ENCODE measurements at places on chromosomes 6 and 20.
A peak's percentile ranks its signal among the peaks of the same experiment; 100 is the strongest.

GRCh38 chr6:41653691-41654090, 15.4 kb downstream of the MDFI start:
- no peak for DNase-seq

GRCh38 chr6:99612551-99613408, 6.1 kb downstream of the PRDM13 start:
- DNase-seq = no peak

- no peak for DNase-seq
Observed at GRCh38 chr6:10542213-10542612, 21.1 kb downstream of the GCNT2 start.

DNA sequence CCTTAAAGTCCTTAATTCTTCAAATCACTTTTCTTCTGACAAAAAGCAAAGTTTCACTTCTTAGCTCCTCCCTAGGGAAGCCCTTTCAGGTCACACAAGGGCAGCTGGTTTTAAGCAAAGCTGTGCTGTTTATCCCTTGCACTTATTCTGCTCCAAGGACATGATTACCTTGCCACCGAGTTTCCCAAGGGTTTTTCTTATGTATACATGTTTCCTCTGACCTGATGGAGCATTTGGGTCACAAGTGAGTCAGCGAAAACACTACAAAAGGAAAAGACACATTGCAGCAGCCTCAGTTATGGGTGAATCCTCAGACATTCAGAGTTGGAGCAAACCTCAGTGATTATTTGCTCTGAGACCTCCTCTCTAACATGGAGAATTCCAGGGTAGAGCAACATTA, 26.6 kb upstream of the ILRUN start:
- peak; percentile 47 for DNase-seq

DNA sequence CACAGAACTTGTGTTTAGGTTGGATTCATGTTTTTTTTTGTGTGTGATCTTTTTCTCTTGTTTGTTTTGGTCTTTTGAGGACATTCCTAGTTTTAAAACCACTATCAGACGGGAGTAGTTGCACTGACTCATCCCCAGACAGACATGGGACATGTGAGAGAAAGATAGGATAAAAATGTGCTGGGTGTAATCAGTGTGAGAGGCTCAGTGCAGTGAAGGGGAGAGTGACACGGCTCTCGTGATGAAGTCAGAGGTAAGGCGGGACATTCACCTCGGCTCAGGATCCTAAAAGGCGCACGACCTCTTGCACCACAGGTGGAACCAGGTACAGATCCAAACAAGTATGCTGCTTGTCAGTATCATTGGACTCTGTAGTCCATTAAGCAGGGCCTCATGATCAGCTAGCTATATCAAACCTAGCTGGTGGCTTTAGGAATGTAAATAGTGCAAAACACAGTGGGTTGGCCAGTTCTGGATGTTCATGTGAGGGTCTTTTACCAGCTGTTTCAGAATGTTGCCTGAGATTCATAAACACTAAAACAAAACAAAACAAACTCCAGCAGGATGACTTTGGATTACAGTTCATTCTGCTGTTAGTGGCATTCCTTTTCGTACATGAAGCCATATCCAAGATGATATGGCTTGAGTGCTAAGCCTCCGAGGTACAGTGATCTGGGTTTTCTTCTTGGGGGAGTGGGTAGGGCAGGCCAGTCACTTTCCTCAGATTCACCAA, 18.0 kb downstream of the FOXO3 start:
- DNase-seq = peak; percentile 58

DNA sequence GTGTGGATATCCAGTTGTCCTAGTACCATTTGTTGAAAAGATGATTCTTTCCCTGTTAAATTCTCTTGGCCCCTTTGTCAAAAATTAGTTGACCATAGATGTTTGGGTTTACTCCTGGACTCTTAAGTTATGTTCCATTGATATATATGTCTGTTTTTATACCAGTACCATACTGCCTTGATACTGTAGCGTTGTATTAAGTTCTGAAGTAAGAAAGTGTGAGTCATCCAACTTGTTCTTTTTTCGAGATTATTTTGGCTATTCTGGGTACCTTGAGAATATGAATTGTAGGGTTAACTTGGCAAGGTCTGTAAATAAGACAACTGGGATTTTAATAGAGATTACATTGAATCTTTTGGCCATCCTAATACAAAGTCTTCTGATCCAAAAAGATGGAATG, 26.5 kb downstream of the PANK2 start:
- DNase-seq = no peak

GRCh38 chr6:17297271-17298080, 16.3 kb downstream of the RBM24 start:
- DNase-seq = no peak

GRCh38 chr20:5658912-5659345, 91.3 kb upstream of the SHLD1 start:
- peak; percentile 24 for DNase-seq

DNA sequence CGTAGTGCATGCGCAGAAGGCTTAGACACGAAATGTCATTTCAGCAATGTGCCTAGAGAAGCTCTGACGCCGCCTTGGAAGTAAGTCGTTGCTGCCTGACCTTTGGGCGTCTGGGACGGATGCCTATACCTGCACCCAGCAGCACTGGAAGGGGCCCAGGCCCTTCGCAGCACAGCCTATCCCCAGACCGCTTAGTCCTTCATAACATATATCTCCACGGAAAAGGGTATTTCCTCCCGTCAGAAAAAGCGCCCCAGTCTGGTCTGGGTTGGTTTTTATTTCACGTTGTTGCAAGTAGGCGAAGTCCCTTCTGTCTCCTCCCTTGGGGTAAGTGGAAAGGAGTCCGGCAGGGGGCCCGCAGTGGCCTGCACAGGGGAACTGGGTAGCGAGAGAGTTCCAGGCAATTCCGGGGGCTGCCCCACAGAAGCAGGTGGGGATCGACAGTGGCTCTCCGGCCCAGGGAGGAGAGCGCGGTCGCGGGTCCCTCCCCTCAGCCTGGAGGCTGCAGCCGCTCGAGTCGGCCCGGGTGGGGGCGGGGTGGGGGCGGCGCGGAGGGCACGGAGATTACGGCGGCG, 559 bp upstream of the EYA4 start:
- no peak for DNase-seq

- DNase-seq = no peak
Observed at GRCh38 chr6:124008988-124009765, 205.5 kb downstream of the NKAIN2 start.

GRCh38 chr6:118876814-118877213, 17.1 kb upstream of the ASF1A start:
- DNase-seq = no peak

GRCh38 chr6:108622641-108623298, 62.1 kb downstream of the FOXO3 start:
- DNase-seq = peak; percentile 59

- DNase-seq = peak; percentile 93
Observed at GRCh38 chr6:6790891-6791290, 202.4 kb downstream of the LY86 start.

GRCh38 chr6:138404666-138405337, 779 bp downstream of the HEBP2 start:
- no peak for DNase-seq

- no peak for DNase-seq
Observed at GRCh38 chr6:34836451-34836850, 44.6 kb downstream of the BLTP3A start.

DNA sequence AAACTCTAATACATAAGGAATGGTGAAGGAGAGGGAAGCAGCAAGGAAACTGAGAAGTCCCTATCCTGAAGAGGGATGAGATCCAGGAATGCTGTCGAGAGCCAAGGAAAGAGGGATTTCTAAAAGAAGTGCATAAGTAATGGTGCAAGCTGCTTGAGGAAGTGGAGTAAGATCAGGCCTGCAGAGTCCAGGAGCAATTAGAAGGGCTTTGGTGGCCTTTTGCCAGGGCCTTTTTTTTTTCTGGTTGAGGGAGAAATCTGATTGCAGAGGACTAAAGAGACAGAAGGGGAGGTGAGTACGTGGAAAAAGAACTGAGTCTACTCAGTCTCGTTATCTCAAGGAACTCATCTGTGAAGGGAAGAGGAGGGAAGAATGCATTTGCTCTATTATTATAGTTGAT, 396.2 kb downstream of the UTRN start:
- DNase-seq = no peak

- no peak for DNase-seq
Observed at GRCh38 chr6:13135152-13135551, 193.2 kb downstream of the TBC1D7 start.

DNA sequence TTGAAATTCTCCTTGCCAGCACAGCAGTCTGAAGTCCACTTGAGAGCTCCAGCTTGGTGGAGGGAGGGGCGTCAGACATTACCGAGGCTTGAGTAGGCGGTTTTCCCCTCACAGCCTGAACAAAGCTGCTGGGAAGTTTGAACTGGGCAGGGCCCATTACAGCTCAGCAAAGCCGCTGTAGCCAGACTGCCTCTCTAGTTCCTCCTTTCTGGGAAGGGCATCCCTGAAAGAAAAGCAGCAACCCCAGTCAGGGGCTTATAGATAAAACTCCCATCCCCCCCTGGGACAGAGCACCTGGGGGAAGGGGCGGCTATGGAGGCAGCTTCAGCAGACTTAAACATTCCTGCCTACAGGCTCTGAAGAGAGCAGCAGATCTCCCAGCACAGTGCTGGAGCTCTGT, 325.3 kb downstream of the GJA1 start:
- no peak for DNase-seq

DNA sequence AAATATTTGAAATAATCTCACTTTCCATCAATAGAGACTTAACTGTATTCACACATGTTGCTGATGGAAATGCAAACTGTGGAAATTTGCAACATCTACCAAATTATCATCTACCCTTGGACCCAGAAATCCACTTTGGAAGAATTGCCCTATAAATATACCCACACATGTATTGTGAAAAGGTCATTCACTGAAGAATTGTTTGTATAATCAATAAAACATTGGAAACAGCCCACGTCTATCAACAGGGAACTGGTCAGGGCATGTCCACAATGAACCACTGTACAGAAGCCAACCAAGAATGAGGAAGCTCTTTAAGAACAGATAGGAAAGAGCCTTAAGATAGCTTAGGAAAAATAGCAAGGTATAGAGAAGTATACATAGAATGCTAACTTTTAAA, 36.2 kb downstream of the PXDC1 start:
- no peak for DNase-seq

DNA sequence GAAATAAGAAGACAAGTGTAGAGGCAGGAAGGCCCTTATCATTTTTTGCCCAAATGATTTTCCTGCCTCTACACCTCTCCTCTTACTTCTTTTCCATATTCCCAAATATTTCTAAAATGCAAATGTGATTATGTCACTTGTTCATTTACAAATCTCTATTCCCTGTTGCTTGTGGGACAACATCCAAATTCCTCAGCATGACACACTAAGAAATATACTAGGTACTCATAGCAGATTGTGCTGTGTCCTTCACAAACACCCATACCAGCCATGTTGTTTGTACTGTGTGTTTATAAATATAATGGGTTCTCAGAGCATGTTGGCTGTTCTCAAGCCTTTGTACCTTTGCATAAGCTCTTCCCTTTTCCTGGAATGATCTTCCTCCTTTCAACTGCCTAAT, 17.7 kb upstream of the FYN start:
- no peak for DNase-seq

DNA sequence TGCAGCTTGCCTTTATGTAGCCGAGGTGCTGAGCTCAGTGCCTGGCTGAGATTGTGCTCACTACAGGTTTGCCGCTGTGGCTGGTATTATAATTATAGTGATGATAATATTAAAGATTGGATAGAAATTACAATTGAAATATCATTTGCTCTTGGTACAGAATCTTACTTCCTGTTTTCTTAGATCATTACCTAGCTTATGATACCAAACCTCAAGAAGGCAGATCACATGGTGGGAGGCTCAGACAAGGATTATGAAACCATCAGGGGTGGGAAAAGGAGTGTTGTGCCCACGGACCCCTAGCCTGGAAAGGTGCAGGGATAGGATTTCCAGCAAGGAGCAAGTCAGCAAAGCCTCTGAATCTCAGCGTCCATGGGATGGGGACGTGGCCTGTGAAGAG, 70.6 kb downstream of the IGF2R start:
- DNase-seq = no peak
